Glutamatergic neuron (in vitro differentiated cells): ENCODE measurements at places on chromosomes 6 and 20. TPM values are rescaled to one million over a fixed set of nuclear protein-coding genes. Genes with fewer than 3 reads are reported as not detected.

The CTAGE9 gene
- total RNA-seq, result not detected

The KCNK16 gene
- total RNA-seq, result not detected

The EYA2 gene
- 94.1 TPM for total RNA-seq

GRCh38 chr20:23103284-23104018 lies 17.3 kb upstream of the CD93 start:
- DNase-seq, result no peak

DNA sequence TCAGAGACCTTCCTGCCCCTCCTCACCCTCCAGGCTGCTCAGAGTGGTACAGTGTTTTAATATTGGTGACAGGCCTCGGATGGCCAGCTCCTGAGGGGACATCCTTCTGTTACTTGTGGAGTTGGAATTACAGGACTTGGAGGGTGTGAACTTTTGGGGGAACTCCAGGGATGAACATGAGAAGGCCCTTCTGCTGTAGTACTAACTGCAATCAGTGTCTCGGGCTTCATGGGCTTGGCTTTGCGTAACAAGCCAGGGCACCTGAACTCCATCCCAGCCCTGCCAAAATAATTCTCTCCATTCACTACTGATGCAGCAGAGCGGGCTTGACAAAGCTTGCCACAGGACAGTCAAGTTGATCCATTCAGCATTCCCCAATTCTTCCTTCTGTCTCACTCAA lies 28.6 kb downstream of the SLC22A23 start:
- DNase-seq, result no peak

DNA sequence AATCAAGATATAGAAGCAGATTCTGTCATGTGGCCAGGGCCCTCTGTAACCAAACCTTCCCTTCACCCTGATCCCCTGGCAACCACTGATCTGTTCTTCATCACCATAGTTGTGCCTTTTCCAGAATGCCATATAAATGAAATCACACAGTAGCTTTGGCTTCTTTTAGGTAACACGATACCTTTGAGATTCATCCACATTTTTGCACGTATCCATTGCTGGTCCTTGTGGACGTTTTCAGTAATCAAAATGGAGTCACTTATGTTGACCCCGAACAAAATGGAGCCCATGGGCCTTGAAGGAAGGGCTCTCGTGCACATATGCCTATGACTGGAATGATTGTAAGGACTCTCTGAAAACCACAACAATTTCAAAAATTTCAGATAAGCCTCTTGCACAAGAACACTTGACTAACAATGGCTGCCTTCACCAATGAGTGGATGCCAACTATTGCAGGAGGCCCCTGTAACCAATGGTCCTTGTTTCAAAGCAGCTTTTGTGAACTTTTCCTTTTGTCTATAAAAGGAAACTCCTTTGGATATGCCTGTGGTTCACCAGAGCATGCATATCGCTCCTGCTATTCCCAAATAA lies 84.3 kb upstream of the RALY start:
- no peak for DNase-seq

DNA sequence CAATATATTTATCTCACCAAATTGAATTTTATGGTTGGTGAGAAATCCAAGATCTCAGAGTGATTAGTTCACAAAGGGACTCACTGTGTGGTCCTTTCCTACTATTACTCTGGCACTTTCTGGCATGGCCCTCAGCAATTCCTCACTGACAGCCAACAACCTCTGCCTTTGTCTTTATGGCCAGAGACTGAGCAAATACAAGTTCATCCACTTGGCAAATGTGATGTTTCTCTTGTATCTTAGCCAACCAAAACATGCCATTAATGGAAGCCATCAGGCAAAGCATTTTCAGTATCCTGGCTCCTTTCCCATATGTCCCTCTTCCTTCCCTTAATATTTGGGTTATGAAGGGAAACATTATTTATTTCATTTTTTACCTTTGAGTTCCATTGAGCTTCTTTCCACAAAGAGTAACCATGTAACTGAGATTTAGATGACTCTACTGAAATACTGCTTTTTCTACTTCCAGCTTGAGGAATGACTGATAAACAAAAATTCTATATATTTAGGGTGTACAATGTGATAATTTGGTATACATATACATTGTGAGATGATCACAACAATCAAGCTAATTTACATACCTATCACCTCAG lies 30.8 kb upstream of the SMLR1 start:
- DNase-seq, result no peak
